ENCODE measurements at places on chromosomes 6 and 20.

GRCh38 chr6:126075335-126076071, 89.2 kb downstream of the TRMT11 start:
- no peak for DNase-seq

DNA sequence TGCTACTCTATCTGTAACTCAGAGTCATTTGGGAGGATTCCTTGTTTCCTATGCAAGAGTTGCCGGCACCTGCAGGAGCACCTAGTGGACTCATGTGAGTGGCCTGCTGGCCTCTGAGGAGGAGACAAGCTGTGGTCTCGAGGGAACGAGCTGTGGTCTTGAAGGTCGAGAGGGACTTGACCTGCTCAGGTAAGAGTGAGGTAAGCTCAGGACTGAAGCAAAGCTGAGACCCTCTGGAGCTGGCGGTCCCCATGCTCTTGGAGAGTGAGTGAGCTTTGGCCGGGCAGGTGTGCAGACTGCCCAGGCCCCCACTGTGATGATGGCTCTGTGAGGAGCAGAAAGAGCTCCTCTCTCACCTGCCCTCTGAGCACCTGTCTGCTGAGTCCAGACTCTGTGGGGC, 214.3 kb downstream of the MYLK4 start:
- no peak for DNase-seq

GRCh38 chr6:111985202-111985731, 68.6 kb upstream of the CCN6 start:
- DNase-seq, result peak; percentile 96

DNA sequence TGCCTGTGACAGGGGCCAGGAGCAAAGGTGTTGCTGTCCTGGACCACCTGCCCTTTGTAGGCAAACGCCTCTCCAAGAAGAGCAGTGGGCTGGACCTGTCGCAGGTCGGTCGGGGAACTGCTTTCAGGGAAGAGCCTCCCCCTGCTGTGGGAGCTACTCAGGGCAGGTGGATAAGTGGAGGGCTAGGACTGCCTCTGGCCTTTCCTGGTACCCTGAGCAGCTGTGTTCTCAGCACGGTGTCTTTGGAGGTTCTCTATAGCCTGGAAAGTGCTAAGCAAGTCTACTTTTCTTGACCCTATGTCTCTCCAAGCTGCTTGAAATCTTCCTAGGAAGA, 35.0 kb downstream of the BPIFB1 start:
- no peak for DNase-seq

- peak; percentile 54 for DNase-seq
Observed at GRCh38 chr6:1995636-1996035, 249.8 kb downstream of the GMDS start.

DNA sequence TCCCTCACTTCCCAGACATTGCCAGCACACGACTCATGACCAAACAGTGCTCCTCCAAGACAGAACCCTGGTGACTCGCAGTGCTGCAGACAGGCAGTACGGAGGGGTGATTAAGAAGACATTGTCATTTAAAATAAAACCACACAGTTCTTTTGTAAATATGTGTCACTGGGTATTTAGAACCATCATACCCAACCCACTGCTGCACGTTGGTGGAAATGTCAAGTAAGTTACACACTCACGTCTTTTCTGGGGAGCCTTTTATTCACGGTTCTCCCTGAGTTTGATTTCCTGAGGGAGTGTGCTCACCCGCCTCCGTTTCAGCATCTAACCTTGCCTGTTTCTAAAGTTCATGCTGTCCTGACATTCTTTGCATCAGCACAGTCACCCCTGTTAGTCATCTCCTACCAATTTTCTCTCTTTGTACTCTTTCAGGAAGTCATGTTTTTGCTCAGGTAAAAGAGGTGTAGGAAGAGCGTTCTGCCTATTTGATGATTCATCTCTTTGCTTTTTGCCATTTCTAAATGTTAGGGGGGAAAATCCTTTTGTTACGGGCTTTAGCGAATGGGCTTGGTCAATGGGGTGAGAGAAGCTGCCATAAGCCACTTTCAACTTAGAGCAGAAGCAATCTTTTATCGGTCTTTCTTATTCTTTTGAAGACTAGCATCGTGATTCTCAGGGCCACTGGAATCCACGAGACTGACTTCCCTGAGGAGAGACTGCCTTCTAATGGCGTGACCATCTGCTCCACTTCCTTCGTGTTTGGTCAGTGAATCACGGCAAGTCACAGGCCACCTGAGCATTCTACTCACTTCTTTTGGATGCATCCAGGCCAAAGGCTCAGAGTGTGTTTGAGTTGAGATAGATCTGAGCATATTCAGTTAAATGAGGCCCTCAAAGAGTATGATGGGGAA, 512.8 kb upstream of the JARID2 start:
- peak; percentile 52 for DNase-seq

GRCh38 chr20:36091561-36092397, 62.8 kb upstream of the EPB41L1 start:
- no peak for DNase-seq

DNA sequence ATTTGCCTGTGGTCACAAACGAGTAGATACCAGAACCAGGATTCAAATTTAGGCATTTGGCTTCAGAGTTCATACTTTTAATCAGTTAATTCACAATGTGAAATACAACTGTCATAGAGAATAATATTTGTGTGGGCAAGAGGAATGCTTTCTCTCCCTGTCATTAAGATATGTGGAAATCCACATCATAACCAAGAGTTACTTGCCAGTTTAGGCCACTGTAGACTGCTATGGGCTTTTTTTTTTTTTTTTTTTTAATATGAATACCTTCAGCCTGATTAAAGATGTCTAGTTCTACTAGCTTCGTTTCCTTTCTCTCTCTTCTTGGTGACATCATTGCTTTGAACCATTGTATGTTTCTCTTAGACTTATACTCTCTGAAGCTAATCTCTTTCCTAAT, 244.9 kb downstream of the ZFAND3 start:
- peak; percentile 31 for DNase-seq

DNA sequence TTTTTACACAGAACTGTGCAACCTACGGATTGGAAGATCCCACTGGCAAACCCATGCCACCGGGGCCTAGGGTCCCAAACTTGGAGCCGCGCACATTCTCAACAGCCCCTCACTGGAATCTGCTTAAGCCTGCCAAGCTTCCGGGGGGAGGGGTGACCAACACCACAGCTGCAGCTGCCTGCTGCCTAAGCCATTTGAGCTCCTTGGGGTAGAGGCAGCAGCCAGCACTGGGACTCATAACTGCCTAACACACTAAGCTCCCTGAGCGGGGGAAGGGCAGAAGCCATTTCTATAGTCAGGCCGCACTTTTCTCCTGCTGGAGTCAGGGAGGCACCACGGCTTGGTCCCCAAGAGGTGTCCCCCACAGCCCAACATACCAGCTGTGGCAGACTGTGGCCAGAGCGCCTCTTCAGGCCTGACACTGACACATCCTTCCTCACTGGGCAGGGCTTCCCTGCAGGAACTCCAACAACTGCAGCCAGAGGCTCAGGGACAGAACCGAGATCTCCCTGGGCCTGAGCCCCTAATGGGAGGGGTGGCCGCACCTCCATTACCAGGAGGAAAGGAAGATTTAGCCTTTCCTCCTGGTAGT, 270.3 kb upstream of the ECI2 start:
- no peak for DNase-seq

GRCh38 chr20:2891343-2891742, 18.1 kb downstream of the PTPRA start:
- DNase-seq, result no peak

DNA sequence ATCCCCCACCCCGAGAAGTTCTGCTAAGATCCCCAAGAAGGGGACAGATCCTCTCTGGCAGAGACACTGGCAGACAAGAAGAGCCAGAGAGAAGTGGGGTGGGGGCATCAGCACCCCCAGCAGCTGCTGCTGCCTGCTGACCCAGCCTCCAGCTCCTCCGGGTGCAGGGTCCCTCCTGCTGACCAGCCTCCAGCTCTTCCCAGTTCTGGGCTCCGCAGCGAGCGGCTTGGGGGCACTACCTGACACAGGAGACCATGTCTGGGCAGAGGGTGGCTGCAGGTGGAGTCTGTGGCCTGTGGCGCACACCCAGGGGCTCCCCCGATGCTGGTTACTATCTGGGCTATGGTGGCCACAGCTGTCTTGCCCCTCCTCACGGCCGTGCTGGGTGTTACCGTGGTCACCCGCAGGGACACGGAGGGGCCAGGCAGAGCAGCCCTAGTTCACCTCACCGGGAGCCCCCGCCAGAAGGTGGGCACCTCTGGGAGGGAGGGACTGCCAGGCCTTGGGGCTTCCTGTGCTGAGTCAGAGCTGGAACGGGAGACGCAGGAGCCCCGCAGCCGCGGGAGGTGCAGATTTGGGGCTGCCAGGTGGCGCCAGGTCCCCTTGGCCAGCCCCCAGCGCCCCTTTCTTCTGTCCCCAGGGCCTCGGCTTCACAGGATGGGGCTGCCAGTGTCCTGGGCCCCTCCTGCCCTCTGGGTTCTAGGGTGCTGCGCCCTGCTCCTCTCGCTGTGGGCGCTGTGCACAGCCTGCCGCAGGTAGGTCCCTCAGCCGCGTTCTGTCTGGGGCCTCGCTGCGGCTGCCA, 630 bp downstream of the LIME1 start:
- DNase-seq, result no peak

GRCh38 chr6:97909380-97909779, 626.4 kb upstream of the MMS22L start:
- no peak for DNase-seq

DNA sequence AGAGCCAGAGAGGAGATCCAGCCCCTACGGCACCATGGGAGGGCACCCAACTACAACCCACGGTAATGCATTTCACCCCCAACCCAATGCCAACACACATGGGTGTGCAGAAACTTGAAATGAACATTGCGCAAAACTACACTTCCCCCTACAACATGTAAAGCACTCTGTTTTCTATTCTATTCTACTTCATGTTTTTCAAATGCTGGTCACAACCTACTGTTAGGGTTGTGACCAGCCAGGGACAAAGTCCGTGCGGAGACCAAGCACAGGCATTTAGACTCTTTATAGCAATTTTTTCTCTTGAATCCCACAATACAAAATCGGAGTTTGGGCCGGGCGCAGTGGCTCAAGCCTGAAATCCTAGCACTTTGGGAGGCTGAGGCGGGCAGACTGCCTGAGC, 90.6 kb downstream of the MRPL14 start:
- no peak for DNase-seq

DNA sequence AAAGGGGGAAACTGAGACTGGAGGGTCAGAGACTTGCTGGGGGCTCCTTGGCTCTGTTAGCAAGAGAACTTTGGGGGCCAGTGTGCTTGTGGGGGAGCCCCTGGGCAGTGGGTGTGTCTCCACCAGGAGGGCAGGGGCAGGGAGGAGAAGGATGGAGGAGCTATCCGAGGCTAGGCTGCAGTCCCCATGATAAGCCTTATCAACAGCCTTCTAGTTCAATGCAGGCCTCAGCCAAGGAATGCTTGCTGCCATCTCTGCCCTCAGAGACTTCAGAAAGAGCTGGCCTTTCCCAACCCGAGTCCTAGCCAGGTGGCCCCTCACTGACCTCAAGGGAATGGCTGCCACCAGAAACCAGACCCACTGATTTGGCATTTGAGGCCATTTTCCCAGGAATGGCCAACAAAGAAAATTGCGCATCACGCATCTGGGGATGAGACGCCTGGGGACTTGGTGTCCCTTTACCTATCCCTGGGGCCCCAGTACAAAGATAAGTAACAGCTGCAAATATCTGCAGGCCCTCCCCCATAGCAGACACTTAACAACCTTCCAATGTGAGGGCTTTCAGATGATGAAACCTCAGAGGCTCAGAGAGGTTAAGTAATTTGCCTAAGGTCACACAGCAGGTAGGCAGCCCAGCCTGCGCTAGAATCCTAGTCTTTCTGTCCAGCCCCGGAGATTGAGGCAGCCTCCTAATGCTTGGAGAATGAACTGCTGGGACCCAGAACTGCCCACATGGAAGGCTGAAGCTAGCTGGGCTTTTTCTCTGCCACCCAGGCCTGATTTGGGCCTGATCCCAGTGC, 4.9 kb downstream of the TGM2 start:
- DNase-seq, result no peak

DNA sequence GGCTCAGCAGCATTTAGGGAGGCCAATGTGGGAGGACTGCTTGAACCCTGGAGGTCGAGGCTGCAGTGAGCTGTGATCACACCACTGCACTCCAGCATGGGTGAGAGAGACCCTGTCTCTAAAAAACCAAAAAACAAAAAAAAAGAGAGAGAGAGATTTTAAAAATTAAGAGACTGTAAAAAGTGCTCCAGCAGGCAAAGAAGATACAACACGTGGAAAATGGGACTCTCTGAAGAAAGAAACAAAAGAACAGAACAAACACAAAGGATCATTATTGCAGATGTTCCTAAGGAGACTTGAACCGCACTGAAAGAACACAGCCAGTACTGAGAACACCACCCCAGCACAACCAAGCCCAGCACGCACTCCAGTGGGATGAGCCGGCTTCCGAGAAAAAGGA, 74.2 kb downstream of the TAF4 start:
- DNase-seq, result no peak

GRCh38 chr6:169866140-169866534, 114.7 kb downstream of the ERMARD start:
- no peak for DNase-seq

- no peak for DNase-seq
Observed at GRCh38 chr20:10438217-10438616, 3.1 kb downstream of the SLX4IP start.

- no peak for DNase-seq
Observed at GRCh38 chr6:1838604-1839213, 229.0 kb downstream of the FOXC1 start.

- DNase-seq, result peak; percentile 34
Observed at GRCh38 chr6:117346142-117346930, 79.4 kb downstream of the ROS1 start.

DNA sequence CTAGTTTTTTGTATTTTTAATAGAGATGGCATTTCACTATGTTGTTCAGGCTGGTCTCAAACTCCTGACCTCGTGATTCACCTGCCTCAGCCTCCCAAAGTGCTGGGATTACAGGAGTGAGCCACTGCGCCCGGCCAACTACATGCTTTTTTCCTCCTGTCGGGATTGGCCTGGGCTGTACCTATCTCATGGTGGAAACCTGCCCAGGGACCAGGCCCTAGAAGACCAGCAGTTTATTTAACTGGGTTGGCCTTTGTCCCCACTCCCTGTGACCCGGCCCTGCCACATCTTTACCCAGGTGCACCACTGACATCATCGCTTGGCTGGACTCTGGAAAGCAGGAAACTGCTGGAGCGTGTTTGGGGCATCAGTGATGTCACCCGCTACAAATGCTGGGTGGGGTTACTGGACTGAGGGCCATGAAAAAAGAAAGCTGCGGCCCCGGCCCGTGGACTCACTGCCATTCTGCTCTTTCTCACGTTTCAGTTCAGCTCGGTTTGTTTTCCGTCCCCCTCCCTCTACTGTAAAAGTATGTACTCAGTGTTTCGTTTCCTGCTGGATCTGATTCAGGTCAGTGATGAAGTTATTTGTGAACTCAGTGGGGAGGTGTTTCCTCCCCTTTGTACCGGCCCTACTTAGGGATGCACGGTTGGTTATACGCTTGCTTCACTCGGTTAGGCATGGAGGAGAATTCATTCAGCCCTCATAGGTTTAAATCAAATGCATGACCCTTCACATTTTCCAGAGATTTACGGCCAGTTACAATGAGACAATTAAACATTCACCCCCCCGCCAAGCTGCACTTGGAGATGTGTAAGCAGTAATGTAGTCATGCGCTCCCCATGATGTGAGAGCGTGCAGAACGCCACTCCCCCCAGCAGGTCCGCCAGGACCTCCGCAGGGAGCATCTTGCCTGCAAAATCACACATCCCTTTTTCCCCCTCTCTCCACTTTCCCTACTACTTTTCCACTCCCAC, 179.3 kb downstream of the MTHFD1L start:
- peak; percentile 37 for DNase-seq
